Activated T-cell treated with anti-CD3 and anti-CD28 coated beads, Interleukin-2, amount 50 U/mL, for 1 hour (primary cell): ENCODE measurements at places on chromosomes 1 and 21.

GRCh38 chr1:225897595-225898514 lies 8.9 kb upstream of the LEFTY1 start:
- DNase-seq: peak; percentile 44

- no peak for DNase-seq
These were observed at the start of gene PRSS38 for GRCh38 chr1:227815468-227816409. Gene PRSS38, plus strand, starts transcription at chr1:227815675. Its CDS starts 42 bp downstream, at chr1:227815717.

DNA sequence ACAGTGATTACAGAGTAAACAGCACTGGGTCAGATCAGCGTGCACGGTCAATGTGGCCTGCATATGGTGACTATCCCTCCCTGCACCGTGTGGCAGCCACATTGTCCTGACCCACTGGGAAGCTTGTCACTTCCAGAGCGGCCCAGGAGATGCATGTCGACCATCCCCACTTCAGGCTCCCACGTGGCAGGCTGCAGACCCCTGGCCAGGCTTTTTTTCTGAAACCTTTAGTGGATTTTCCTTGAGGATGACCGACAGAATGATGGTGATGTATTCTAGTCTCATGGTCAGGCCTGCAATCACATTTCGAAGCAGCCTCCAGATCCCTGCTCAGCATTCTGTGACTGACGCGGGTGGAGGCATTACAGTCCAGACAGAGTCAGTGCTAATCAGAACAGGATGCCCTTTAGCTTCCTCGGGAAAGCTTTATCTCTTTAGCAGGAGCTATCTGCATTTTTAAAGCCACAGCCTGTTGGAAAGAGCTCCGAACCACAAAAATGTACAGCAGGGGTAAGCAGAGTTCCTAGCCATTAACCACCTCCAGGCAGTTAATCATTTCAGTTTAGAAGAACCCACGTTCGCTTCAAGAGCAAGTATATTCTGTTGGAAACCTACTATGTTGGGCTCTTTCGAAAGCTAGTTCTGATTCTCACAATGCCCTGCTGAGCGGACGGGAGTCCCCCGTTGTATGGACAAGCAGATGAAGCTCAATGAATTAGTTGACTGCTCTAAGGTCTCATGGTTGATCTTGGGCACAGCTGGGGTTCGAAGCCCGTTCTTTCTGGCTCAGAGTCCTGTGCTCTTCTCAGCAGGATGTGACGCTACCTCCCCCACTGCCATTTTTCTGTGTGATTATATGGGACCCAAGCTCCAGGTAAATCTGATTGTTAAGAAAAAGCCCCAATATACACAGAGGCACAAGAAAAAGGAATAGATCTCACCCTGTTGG lies 56.5 kb downstream of the IRF2BP2 start:
- no peak for DNase-seq

DNA sequence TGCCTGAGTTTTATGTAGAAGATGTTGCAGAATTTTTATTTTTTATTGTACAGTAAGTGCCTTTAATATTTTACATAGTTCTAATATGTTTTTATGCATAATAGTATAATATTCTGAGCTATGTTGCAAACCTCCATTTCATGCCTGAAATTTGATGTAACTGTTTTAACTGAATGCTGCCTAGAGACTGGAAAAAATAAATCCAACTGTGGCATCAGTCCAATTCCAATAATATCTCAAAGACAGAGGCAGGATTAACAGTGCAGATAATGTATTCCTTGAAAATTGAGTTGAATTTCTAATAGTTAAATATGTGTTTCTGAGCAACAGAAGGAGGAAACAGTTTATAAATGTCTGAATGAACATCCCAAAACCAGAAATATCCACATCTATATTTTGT lies 61.1 kb upstream of the KIF1B start:
- DNase-seq: no peak

DNA sequence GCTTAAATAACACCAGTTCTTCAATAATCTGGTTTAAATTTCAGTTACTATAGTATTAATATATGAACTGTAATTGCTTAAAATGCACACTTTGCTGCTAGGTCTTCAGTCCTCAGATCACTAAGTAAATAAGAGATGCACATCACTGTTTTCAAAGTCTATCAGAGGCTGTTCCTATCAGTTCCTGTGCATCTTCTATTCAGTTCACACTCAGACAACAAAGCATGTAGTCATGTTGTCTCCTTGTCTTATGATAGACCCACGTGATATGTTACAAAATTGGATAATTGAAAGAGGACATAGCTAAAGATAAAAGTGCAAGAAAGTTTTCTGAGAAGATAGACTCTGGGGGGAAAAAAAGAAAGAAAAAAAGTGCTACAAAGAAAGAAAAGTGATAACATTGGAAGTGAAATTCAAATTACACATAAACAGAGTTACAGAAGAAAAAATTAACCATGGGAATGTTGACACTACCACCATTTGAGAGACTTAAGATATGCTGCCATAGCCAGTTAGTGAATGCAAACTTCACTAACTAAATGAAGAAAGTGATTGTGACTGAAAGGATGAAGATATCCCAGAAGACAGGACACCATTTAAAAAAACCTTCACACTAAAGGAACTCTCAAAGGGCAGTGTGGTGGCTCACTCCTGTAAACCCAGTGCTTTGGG lies 33.9 kb upstream of the TSNAX start:
- DNase-seq: no peak

GRCh38 chr1:80251171-80251570 lies 1244.6 kb upstream of the ADGRL4 start:
- DNase-seq: no peak

DNA sequence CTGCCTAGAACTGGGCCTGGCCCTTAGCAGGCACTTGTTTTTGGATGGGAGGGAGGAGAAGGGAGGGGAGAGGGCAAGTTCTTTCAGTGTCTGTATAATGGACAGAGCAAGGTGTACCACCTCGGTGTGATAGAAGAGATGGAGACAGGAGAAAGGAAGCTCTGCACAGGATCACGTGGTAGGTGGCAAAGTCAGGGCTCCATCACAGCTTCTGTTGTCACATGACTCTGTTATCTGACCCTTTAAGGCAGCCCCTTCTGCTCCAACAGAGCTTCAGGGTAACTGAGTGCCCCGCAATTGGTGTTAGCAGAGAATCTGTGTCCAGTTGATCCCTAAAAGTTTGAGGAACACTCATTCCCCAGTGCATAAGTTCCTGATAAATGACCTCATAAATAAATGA lies 16.5 kb upstream of the ETS2 start:
- no peak for DNase-seq

GRCh38 chr21:45330075-45330781 lies 42.5 kb upstream of the POFUT2 start:
- DNase-seq: no peak

DNA sequence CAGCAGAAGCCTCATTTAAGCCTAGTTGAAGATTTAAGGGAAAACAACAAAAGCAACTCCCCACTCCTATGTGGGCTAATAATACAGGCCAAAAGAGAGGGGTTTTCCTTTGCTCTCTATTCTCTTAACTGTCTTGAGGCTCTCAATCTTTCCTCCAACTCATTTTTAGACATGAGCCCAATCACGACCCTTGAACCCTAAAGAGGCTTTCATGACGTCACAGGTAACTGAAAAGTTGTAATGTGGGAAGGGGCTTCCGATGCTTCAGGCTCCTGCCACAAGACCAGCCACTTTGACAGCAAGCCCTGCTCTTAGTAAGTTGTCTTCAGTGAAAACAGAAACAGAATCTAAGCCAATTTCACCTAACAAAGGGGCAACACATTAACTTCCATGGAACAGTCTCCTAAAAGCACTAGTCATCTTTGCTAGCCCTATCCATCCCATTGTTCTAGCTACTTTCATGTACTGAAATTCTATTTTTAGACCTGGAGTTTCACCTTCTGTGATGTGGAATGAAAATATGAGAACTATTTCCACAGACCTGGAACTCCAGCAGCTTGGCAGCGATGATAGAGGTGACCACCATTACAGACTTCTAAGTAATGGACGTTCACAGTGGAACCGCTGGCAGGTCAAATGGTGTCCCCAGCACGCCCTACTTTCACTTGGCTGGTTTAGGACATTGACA lies 36.3 kb downstream of the GPR161 start:
- DNase-seq: no peak

GRCh38 chr1:162303004-162303344 lies 73.7 kb downstream of the SPATA46 start:
- DNase-seq: no peak

DNA sequence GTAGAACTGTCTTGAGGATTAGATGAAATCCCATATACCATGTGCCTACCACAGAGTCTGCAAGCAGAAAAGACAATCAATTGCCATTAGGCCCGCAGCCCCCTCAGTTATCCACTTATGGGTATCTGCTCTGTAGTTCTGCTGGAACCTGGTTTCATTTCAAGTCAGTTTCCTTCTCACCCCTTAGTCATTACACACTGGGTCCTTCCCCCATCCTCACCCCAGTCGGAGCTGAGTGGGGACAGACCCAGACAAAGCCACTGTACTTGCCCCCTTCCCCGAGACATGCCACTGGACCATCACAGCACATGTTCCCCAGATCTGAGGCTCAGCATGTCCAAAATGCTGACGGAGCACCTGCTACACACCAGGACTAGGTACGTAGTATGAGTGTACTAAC lies 21.2 kb downstream of the PGLYRP3 start:
- no peak for DNase-seq

- no peak for DNase-seq
These were observed 14.9 kb downstream of the KNCN start for GRCh38 chr1:46536527-46536926.

DNA sequence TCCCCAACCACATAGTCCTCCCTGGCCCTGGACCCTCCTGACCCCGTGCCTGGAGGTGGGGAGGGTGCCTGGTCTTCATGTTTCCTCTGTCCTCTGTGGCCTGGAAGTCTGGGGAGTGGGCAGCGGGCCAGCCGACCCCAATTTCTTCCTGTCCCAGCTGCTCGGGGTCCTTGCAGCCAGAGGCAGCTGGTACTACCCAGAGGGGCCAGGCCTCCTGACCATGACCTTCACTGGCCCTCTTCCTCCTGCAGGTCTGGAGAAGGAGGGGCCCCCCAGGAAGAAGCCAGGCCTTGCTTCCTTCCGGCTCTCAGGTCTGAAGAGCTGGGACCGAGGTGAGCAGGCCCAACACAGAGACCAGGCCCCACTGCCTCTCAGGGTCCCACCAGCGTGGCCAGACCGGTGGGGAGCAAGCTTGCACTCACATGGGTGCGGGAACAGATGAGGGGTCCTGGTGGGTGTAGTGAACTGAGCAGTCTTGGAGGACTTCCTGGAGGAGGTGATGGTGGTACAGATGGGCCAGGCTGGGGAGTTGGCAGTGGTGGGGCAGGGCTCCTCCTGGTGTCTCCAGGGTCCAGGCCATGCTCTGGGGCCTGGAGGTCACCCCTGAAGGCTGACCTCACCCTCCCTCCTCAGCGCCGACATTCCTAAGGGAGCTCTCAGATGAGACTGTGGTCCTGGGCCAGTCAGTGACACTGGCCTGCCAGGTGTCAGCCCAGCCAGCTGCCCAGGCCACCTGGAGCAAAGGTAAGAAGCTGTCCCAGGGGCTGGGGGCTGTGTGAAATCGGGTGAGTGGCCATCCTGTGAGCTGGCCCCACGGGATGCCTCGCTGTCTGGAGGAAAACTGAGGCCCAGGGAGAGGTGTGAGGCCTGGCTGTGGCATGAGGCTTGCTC lies 32.7 kb downstream of the TRIM11 start:
- no peak for DNase-seq

GRCh38 chr1:162003061-162003829 lies 20.4 kb downstream of the OLFML2B start:
- no peak for DNase-seq

DNA sequence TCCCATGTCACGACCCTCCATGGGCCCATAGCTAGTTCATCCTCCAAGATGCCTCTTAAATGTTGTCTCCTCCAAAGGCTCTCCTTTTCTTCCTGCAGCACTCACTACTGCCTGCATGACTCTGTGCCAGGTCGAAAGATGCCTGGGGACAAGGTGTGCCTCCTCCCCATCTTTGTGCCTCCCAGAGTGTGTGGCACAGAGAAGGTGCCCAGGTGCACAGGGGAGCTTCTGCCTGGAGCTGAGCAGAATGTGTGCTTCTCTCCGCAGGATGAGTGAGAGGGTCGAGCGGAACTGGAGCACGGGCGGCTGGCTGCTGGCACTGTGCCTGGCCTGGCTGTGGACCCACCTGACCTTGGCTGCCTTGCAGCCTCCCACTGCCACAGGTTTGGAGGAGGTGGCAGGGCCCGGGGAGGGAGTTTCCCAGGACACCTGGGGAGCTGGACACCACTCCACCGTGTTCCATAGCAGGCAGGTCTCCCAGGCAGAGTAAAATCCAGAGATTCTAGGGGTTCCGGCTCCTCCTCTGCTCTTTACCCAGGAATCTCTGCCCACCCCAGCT lies 6.9 kb upstream of the PPM1J start:
- no peak for DNase-seq

DNA sequence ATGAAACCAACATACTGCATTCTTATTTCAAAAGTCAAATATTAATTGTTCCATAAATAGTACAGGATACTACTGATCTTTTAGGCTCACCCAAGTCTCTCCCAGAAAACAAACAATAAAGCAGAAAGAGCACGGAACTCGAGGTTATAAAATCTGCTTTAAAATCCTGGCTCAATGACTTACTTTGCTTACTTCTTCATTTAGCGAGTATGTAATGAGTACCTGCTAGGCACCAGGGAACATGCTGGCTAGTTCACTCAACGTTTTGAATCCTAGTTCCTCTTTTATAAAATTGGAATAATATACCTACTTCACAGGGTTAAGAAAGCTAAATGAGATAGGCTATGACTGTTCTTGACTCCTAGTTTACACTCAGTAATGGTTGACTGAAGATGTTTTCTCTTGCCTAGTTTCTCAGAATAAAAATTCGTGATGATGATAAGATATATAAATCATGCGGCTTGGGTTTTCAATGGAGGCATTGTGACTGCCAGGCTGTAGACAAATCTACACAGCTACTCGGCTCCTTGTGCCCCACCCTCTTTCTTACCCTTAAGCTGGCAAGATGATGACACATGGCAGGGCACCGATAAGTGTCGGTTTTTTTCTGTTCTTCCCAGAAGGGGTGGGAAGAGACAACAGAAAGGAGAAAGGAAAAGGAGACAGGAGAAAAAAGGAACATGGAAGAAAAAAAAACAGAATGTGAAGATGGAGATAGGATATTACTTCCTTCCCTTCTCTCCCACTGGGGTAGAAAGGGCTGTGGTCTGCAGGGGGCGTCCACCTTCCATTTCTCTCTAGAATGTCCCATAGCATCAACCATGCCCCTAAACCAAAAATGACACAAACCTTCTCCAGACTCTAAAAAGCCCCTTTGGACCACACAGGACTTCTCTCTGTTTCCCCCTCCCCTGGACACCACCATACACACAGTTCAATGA lies 507.1 kb downstream of the SMYD3 start:
- no peak for DNase-seq

DNA sequence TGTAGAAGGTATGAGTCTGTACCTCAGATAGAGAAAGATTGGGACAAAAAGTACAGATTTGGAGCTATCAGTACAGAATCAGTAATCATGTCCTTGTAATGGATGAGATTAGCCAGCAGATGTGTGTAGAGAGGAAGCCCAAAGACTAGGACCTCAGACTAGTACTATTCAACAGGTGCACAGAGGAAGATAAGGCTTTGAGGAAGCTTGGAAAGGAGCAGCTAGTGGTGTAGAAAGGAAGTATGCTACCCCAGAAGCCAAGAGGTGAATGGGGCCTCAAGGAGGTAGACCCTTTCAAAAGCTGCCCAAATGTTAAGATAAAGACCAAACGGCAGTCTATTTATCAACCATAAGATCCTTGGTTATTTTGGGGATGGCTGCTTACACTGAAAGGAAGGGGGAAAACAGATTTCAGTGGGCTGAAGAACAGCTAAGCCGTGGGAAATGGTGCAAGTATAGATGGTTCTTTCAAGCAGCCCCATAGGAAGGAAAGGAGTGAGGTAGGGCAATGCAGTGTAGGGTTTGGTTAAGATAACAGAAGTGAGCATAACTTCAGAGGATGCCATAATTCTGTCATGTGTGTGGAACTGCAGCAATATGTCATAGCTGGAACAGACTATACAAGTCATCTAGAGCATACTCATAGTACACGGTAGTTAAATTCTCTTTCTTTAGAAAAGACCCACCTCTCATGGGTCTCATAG lies 221.7 kb downstream of the HHIPL2 start:
- no peak for DNase-seq
